ENCODE measurements at places on chromosomes 12 and 14. TPM values are rescaled to one million over a fixed set of nuclear protein-coding genes. Genes with fewer than 3 reads are reported as not detected.
A peak's percentile ranks its signal among the peaks of the same experiment; 100 is the strongest.

- H3K4me1 ChIP-seq: no peaks in the 10 kb centered on the region
- DNase-seq: no peak
- peaks cover 69% of the 10 kb centered on the region for H3K27me3 ChIP-seq
These were observed 10.7 kb downstream of the MYO1A start for GRCh38 chr12:57039016-57039798.

DNA sequence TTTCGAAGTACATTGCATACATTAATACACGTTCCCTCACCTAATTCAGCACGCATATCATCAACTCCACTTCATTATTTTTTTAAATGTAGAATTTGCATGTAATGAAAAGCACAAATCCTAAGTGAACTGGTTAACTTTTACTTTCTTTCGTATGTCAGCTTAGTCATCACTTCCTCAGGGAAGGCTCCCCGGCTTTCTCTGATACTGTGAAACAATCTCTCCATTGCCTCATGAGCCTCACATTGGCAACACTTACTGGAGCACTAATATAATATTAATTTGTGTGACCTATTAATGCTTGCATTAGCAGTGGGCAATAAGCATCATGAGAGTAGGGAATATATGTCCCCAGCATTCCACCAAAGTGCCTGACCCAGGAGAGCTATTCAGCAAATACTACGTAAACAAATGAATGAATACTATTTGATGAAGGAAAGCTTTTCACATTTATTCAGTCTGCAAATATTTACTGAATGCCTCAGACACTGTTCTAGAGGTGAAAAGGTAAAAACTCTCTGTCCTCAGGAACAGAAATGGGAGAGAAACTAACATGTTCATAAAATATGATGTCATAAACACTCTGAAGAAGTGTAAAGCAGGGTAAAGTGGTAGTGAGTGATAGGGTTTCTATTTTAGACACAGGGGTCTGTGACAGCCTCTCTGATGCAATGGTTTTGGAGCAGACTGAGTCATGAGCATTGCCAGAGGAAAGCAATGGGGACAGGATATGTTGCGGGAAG, 327.5 kb upstream of the DIO2 start:
- no peaks in the 10 kb centered on the region for H3K36me3 ChIP-seq
- H3K27ac ChIP-seq: no peak overlapping the region
- H3K4me3 ChIP-seq: no peak overlapping the region
- DNase-seq: no peak
- H3K4me1 ChIP-seq: peaks cover 2% of the 10 kb centered on the region

- H3K27me3 ChIP-seq: no peaks in the 10 kb centered on the region
- peaks cover 6% of the 10 kb centered on the region for H3K4me1 ChIP-seq
- H3K36me3 ChIP-seq: no peaks in the 10 kb centered on the region
- no peak overlapping the region for H3K27ac ChIP-seq
These were observed 29.1 kb downstream of the LRRK2 start for GRCh38 chr12:40253936-40254335.

DNA sequence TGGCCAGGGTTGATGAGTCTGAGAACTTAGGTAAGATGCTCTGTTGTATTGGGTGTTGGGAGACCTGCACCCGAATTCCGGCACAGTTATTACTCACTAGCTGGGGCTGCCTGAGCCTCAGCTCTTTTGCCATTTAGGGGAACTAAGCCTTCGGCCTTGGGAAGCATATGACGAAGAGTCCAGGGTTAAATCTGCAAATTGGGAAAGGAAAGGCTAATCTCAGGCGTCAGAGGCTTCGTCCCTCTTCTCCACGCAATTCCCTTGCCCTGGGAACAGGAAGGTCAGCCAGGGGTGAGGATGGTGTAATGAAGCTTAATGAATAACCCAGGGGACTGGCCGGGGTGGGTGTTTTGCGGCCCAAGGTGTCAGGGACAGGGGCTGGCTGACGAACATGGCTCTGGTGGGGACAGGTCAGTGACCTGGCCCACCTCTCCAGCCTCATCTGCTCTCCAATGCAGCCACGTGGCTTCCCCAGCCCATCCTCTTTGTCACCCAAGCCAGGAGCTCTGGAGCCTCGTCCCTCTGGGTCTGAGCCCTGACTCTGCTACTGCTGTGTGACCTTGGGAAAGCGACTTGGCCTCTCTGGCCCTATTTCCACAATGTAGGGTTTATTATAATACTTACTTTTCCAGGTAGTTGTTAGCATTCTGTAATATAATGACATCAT, 3.8 kb upstream of the SDSL start:
- H3K4me1 ChIP-seq: peaks cover 2% of the 10 kb centered on the region
- DNase-seq: peak; percentile 4
- H3K27ac ChIP-seq: no peak overlapping the region
- no peaks in the 10 kb centered on the region for H3K27me3 ChIP-seq

GRCh38 chr14:94833633-94834032, 63.7 kb upstream of the GSC start:
- no peak overlapping the region for H3K4me3 ChIP-seq
- no peaks in the 10 kb centered on the region for H3K36me3 ChIP-seq
- no peak for DNase-seq
- no peak overlapping the region for H3K27ac ChIP-seq

DNA sequence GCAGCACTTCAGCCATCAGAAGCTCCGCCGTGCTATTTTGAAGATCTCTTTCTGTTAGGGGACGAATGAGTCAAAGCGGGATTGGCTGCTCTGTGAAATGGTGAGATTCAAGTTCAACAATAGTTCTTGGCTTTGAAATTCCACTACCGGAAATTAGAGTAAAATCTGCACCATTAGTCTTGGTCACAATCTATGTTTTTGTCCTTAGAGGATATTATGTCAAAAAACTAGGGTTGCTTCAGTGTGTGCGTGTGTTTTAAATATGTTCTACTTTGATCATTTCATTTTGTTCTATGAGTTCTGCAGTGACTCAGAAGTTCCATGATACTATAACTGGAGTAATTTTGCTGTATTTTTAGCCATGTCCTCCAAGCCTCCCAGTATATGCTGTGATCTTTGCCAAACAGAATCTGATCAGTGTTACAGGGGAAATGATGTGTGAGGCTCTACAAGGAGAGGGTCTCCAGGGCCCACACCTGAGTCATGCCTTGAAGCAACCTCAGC, 22.6 kb downstream of the GPHB5 start:
- H3K4me1 ChIP-seq: no peaks in the 10 kb centered on the region
- H3K4me3 ChIP-seq: no peak overlapping the region
- no peak overlapping the region for H3K27ac ChIP-seq
- peak; percentile 5 for DNase-seq
- peaks cover under 1% of the 10 kb centered on the region for H3K36me3 ChIP-seq

GRCh38 chr12:130146176-130146931, 15.9 kb upstream of the FZD10 start:
- no peaks in the 10 kb centered on the region for H3K4me1 ChIP-seq
- no peaks in the 10 kb centered on the region for H3K36me3 ChIP-seq
- no peak overlapping the region for H3K27ac ChIP-seq
- H3K4me3 ChIP-seq: no peak overlapping the region
- no peak for DNase-seq

The ATP2B1 gene
- 32.6 TPM for total RNA-seq

The PPM1H gene
- 0.28 TPM for total RNA-seq

The PDE3A gene
- 0.18 TPM for total RNA-seq

All from IMR-90 (cell line).